ENCODE measurements at places on chromosomes 7 and 10. TPM values are rescaled to one million over a fixed set of nuclear protein-coding genes. Genes with fewer than 3 reads are reported as not detected.

DNA sequence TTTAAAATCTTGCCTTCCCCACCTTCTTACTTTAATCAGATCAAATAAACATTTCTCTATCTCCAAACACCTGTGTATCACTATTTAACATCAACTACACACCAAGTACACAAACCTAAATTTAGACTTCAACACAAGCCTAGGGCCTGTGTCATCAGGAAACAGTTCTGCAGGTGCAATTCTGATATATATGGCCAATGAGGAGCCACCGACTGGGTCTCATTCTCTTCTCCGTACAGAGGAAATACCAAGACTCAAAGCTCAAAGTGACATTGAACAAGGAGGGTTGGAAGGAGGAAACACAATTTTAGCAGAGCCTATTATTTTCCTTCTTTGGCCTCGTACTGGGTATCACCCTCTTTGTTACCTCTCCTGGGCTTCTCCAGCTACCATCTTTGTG, 152.6 kb upstream of the PRR15 start:
- DNase-seq: no peak
- peaks cover 9% of the 10 kb centered on the region for H3K4me1 ChIP-seq
- H3K4me3 ChIP-seq: no peak overlapping the region

DNA sequence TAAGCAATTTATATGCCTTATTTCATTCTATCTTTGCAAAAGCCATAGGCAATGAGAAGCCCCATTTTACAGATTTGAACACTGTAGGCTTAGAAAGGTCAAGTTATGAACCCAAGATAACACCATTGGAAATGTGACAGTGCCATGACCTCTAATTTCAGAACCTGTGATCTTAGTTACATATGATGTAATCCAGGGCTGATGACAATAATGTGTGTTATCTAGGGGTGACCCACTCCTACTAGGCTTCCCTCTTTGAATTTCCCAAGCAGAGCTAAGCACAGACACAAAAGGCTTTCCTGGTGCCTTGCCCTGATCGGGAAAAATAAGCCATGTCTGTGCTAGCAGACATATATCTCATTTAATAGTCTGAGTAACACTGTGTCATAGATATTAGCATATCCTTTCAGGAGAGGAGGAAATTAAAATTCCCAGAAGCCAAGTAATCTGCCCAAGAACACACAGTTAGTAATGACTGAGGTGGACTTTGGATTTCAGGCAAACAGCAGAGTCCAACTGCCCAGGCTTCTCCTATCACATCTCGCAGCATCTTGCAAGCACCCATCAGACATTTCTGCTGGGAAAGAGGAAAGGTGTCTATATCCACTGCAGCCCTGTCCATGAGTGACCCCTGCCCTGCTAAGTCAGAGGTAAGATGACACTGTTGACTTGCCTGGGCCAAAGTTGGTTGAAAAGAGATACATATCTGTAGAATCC, 2.8 kb upstream of the TECTB start:
- no peak overlapping the region for H3K27ac ChIP-seq
- no peaks in the 10 kb centered on the region for H3K27me3 ChIP-seq
- no peaks in the 10 kb centered on the region for H3K36me3 ChIP-seq
- H3K4me1 ChIP-seq: no peaks in the 10 kb centered on the region

DNA sequence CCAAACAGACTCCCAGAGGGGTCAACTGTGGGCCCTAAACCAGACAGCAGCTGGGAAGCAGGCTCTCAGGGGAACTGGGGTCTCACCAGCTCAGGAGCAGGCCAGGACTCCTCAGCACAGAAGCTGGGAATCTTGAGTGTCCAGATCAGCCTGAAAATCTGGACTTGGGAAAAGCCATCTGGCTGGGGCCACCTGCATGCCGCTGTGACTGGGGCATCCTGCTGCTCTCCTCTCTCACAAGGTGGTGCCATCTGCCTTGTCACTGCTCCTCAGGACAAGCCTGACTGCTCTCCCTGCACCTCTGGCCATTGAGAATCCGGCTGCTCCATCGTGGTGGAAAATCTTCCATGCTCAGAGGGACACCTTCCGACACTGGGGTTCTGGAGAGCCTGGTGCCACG, 141.4 kb downstream of the PLPP4 start:
- no peaks in the 10 kb centered on the region for H3K27me3 ChIP-seq
- H3K4me1 ChIP-seq: peaks cover 6% of the 10 kb centered on the region
- no peaks in the 10 kb centered on the region for H3K36me3 ChIP-seq

GRCh38 chr7:2362385-2363088, 7.9 kb downstream of the EIF3B start:
- peaks cover 65% of the 10 kb centered on the region for H3K36me3 ChIP-seq
- H3K27ac ChIP-seq: peak overlapping the region; percentile 52
- H3K4me1 ChIP-seq: peaks cover 30% of the 10 kb centered on the region
- H3K4me3 ChIP-seq: no peak overlapping the region
- peak; percentile 43 for DNase-seq

DNA sequence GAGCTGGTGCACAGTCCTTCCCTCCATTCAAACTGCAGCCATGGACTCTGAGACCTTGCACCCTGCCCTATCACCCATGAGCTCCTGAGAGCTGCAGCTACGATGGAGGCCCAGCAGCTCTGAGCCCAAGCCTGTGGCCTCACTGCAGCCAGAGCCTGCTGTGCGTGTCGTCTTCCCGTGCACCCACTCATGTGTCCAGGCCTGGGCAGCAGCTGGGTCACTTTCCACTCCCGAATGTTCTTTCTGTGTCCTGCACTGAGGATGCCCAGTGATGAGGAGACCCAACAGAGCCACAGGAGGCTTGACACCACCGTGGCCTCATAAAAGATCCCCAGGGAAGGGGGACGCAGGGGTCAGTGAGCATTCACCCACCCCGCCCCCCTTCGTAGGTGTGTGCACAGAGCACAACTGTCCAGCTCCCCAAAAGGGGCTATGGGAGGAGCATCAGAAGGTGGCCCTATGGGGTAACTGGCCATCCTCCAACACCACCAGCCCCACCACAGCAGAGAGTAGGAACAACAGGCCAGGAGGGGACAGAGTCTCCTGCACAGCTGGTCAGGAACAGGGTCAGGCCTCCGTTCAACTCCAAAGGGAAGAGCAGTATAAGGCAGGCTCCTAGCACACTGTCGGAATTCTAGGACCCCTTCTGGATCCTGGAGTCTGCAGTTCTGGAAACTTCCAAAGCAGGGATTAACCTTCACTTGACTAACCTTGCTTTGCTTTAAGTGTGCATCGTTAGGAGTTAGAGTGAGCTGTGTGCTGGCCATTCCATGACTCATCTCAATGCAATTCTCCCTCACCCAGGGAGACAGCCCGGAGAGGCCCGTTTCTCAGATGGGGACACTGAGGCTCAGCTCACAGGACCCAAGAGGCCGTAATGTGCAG, 52.6 kb downstream of the RASGEF1A start:
- H3K27ac ChIP-seq: no peak overlapping the region
- H3K27me3 ChIP-seq: no peaks in the 10 kb centered on the region
- peaks cover 9% of the 10 kb centered on the region for H3K4me1 ChIP-seq
- no peak for DNase-seq
- no peaks in the 10 kb centered on the region for H3K36me3 ChIP-seq
- H3K4me3 ChIP-seq: no peak overlapping the region

DNA sequence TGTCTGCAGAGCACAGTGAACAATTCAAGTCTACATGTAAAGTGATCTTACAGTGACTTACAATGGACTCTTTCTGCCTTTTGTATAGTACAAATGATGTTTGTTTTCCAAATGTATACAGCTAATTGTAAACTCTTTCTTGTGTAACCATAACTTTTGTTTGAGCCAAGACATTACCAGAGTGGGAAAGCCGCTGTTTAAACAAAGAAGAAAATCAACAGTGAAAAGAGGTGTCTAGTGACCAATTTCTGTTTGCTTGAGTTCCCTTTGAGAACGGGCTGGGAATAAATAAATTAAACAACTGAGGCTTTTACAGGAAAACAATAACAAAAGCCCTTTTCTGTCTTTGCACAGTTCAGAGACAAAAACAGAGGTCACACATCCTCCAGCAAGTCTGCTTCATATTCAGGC, 1163.4 kb downstream of the CNTNAP2 start:
- DNase-seq: no peak
- no peak overlapping the region for H3K27ac ChIP-seq
- no peaks in the 10 kb centered on the region for H3K27me3 ChIP-seq

GRCh38 chr10:24097751-24098207, 111.2 kb upstream of the KIAA1217 start:
- H3K27ac ChIP-seq: no peak overlapping the region
- no peak overlapping the region for H3K4me3 ChIP-seq
- no peaks in the 10 kb centered on the region for H3K4me1 ChIP-seq
- H3K36me3 ChIP-seq: no peaks in the 10 kb centered on the region
- no peaks in the 10 kb centered on the region for H3K27me3 ChIP-seq

DNA sequence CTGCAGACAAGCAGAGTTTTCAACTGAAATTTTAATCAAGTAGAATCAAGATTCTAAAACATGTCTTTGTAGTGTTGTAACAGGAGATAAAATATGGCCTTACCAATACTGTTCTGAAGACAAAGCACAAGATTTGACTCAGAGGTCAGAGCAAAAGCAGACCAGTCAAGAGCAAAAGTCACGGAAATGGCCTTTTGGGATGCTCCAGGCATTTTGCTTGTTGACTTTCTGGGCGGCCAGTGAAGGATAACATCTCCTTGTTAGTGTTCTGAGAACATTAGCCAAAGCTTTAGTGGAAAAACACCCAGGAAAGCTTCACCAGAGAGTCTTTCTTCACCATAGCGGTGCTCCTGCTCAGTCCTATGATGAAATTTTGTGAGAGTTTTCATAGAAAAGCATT, 590.6 kb downstream of the ARL4A start:
- no peaks in the 10 kb centered on the region for H3K27me3 ChIP-seq
- no peak overlapping the region for H3K4me3 ChIP-seq
- no peak overlapping the region for H3K27ac ChIP-seq
- H3K4me1 ChIP-seq: no peaks in the 10 kb centered on the region

GRCh38 chr10:69377933-69378332, 38.8 kb downstream of the TACR2 start:
- H3K4me3 ChIP-seq: no peak overlapping the region
- no peak for DNase-seq
- H3K27me3 ChIP-seq: no peaks in the 10 kb centered on the region
- no peaks in the 10 kb centered on the region for H3K4me1 ChIP-seq
- peaks cover 61% of the 10 kb centered on the region for H3K36me3 ChIP-seq
- H3K27ac ChIP-seq: no peak overlapping the region

- DNase-seq: peak; percentile 6
- no peaks in the 10 kb centered on the region for H3K4me1 ChIP-seq
- H3K27ac ChIP-seq: no peak overlapping the region
- no peaks in the 10 kb centered on the region for H3K27me3 ChIP-seq
- H3K4me3 ChIP-seq: no peak overlapping the region
- H3K36me3 ChIP-seq: no peaks in the 10 kb centered on the region
Observed at GRCh38 chr7:133344275-133344674, 91.4 kb downstream of the EXOC4 start.

GRCh38 chr10:20688797-20689544, 208.1 kb downstream of the NEBL start:
- no peak overlapping the region for H3K27ac ChIP-seq
- no peaks in the 10 kb centered on the region for H3K36me3 ChIP-seq
- no peaks in the 10 kb centered on the region for H3K4me1 ChIP-seq
- H3K4me3 ChIP-seq: no peak overlapping the region

- no peak for DNase-seq
- H3K27ac ChIP-seq: no peak overlapping the region
- H3K4me3 ChIP-seq: no peak overlapping the region
Observed at GRCh38 chr7:157900011-157900410, 563.2 kb downstream of the DNAJB6 start.

- no peaks in the 10 kb centered on the region for H3K4me1 ChIP-seq
- H3K36me3 ChIP-seq: no peaks in the 10 kb centered on the region
- H3K4me3 ChIP-seq: no peak overlapping the region
- no peaks in the 10 kb centered on the region for H3K27me3 ChIP-seq
Observed at GRCh38 chr10:6624392-6624791, 44.3 kb upstream of the PRKCQ start.

- H3K4me1 ChIP-seq: peaks cover 8% of the 10 kb centered on the region
- DNase-seq: no peak
- H3K27ac ChIP-seq: no peak overlapping the region
- no peaks in the 10 kb centered on the region for H3K36me3 ChIP-seq
Observed at GRCh38 chr7:318476-318875, 28.5 kb downstream of the FOXL3 start.

GRCh38 chr7:31903962-31904361, 166.2 kb downstream of the PDE1C start:
- no peak overlapping the region for H3K4me3 ChIP-seq
- no peaks in the 10 kb centered on the region for H3K27me3 ChIP-seq
- DNase-seq: no peak
- no peak overlapping the region for H3K27ac ChIP-seq

- DNase-seq: no peak
- H3K36me3 ChIP-seq: no peaks in the 10 kb centered on the region
- no peak overlapping the region for H3K27ac ChIP-seq
Observed at GRCh38 chr7:69476416-69476815, 121.9 kb upstream of the AUTS2 start.

- peaks cover 15% of the 10 kb centered on the region for H3K4me1 ChIP-seq
- peak overlapping the region; percentile 97 for H3K4me3 ChIP-seq
- no peaks in the 10 kb centered on the region for H3K27me3 ChIP-seq
- H3K36me3 ChIP-seq: no peaks in the 10 kb centered on the region
Observed at GRCh38 chr10:26697922-26698608, 564 bp downstream of the PDSS1 start.

GRCh38 chr10:129522041-129522585, 55.1 kb downstream of the MGMT start:
- H3K27me3 ChIP-seq: no peaks in the 10 kb centered on the region
- peaks cover 10% of the 10 kb centered on the region for H3K4me1 ChIP-seq

DNA sequence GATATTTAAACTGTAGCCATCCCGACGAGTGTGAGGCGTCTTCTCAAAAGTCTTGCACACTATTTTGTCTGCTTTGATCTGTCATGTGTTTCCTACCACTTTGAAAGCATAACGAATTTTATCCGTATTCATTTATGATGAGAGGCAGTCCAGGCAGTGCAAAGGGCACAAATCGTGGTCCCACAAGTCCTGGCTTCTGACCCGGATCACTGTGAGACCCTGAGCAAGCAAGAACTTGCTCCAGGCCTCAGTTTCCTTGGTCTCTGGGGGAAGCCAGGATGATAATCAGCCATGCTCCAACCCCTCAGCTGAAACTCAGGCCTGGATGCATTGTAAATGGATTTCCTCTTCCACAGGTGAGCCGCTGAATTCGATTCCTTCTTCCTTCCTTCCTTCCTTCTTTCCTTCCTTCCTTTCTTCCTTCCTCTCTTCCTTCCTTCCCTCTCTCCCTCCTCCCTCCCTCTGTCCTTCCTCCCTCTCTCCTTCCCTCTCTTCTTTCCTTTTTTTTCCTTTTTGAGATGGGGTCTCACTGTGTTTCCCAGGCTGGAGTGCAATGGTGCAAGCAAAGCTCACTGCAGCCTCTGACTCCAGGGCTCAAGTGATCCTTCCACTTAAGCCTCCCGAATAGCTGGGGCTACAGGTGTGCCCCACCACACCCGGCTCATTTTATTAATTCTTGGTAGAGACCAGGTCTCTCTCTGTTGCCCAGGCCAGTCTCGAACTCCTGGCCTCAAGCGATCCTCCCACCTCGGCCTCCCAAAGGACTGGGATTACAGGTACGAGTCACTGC, 18.4 kb upstream of the ZKSCAN1 start:
- no peak for DNase-seq
- peak overlapping the region; percentile 91 for H3K27ac ChIP-seq
- no peaks in the 10 kb centered on the region for H3K36me3 ChIP-seq
- H3K4me3 ChIP-seq: peak overlapping the region; percentile 39
- peaks cover 15% of the 10 kb centered on the region for H3K4me1 ChIP-seq

The AKR1C3 gene
- 140 TPM for total RNA-seq

The RP9 gene
- 27.6 TPM for total RNA-seq

The FAM20C gene
- 8.6 TPM for total RNA-seq

The EIF3B gene
- 197 TPM for total RNA-seq

The OR2A5 gene
- total RNA-seq: not detected

The FFAR4 gene
- not detected for total RNA-seq

The PRKAR2B gene
- 4.0 TPM for total RNA-seq

The GRB10 gene
- 24.4 TPM for total RNA-seq

The RAB18 gene
- 122 TPM for total RNA-seq

The DPYSL4 gene
- 0.40 TPM for total RNA-seq

The CYP2E1 gene
- total RNA-seq: 2.9 TPM

The DRGX gene
- total RNA-seq: not detected

The OR6V1 gene
- total RNA-seq: not detected

All from natural killer cell (primary cell).